Activated CD4-positive, alpha-beta T cell treated with anti-CD3 and anti-CD28 coated beads, Interleukin-2, amount 50 U/mL, for 4 hours (primary cell): ENCODE measurements at places on chromosomes 1 and 21.

DNA sequence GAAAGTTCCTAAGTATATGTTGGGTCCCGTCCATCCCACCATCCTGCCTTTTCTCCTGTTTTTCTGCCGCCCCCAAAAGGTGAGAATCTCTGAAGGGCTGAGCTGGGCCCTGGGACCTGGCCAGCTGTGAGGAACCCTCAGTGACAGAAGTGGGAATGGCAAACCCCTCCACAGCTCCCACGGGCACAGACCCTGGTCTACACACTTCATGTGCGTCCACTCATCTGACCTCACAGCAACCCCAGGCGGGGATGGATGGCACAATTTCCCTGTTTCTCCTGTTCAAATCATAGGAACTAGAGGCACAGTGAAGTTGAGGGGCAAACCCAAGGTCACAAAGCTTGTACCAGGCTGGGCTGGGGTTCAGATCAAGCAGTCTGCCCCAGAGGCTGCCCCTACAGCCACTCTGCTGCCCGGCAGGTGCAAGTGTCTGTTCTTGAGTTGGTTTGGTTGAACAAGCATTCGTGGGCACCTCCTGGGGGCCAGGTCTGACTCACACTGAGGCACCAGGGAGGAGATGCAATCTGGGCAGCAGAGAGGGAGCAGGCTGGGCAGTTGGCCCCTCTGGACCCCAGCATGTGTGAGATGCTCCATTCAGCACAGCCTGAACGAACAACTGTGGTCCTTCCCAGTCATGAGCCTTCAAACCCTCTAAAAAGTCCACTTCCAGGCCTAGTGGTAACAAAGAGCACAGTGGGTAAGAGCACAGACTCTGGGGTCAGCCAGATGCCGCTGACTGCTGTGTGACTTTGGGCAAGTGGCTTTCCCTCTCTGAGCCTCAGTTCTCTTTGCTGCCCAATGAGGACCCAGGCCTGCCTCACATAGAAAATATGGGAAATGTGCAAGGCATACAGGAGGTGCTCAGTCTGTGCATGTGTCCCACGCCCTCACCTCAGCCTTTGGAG lies 4.0 kb downstream of the EDN2 start:
- no peak for DNase-seq

DNA sequence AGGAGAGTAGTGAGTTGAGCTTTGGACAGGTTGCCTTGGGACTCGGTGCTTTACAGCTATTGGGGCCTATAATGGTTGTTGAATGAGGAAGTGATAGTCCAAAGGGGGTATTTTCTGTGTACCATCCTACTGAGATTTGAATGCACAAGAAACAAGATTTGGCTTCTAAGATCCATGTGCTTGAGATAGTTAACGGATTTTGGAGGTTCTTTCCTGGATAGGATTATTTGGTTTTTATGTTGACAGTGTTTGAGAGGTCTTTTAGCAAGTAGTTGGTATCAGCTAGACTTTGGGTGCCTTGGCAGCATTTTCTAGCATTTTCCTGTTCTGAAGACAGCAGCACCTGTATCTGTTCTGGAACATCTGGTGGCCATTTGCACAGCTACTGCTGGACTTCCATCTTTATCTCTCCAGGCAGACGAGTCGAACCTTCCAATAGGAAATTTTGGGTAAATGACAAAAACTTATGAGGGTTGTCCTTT lies 3.6 kb upstream of the SCAF4 start:
- DNase-seq, result no peak

GRCh38 chr1:220809704-220810103 lies 23.0 kb downstream of the MTARC1 start:
- DNase-seq, result no peak

GRCh38 chr1:27006683-27007082 lies 6.0 kb downstream of the TENT5B start:
- no peak for DNase-seq

GRCh38 chr1:2049718-2050431 lies at the start of gene PRKCZ:
PRKCZ (plus strand) TSS chr1:2050411; CDS start chr1:2050631, 220 bp downstream.
- DNase-seq, result peak; percentile 92

GRCh38 chr1:116564426-116564825 lies 6.4 kb downstream of the CD58 start:
- DNase-seq, result no peak

- no peak for DNase-seq
Measured at GRCh38 chr1:39110882-39111281, 84.7 kb downstream of the NDUFS5 start.

- DNase-seq, result no peak
Measured at GRCh38 chr1:3283849-3284248, 170.6 kb upstream of the ARHGEF16 start.

DNA sequence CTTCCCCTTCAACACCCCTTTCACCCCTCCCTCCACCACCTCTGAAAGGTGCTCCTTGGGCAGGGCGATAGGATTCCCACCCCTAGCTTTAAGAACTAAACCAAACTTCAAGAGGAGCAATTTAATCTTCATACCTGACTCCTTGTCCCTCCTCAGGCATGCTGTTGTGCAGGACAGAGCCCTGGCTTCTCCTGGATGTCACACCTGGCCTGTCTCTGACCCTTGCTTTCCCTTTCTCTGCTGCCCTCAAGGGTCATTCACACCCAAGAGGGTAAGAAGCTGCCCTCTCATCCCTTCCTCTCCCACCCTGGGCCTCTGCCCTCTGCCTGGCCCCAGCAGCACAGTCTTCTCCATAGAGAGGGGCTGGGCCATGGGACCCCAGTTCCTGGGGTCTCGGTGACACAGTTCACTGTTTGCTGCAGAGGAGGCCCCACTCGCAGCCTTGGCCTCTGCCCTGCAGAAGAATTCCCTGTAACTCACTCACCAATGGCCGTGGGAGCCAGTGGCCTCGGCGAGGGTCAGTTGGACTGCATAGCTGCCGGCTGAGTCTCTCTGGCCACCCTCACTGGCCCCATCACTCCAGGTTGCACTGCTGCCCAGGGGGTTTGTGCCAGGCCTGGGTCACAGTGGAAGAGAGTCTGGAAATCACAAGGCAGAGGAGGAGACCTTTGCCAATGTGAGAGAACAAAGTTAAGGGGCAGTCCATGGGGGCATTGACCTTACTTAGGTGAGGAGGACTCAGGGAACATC lies 28.4 kb upstream of the LHX4 start:
- DNase-seq, result no peak

DNA sequence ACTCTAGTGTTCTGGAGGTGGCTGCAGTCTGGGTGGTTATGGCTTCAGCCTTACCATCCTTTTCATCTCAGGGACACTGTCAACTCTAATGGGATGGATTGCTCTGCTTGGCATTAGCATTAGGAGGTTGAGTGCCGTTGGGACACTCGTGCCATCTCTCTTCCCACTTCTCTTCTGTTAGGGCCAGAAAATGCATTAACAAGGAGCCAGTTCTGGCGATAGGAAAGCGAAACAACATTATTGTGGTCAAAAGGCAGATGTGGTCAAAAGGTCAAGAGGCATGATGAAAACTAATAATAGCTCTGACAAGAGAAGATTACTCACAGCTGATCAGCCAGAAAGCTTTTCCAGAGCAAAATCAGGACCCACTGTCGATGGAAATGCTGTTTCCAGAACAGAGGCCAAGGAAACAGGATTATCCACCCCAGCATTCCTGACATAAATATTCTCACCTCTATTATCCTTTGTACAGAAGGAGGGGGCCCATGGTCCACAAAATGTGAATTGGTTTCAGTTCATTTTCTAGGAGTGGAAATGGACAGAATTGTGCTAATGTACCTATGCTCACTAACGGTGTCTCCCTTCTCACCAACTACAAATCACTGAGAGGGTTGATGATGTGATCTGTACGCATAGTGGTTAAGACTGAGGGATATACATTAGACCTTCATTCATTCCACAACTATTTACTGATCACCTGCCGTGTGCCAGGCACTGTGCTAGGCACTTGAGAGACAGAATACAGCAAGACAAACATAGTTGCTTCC lies 72.0 kb downstream of the ST6GALNAC5 start:
- DNase-seq, result no peak

DNA sequence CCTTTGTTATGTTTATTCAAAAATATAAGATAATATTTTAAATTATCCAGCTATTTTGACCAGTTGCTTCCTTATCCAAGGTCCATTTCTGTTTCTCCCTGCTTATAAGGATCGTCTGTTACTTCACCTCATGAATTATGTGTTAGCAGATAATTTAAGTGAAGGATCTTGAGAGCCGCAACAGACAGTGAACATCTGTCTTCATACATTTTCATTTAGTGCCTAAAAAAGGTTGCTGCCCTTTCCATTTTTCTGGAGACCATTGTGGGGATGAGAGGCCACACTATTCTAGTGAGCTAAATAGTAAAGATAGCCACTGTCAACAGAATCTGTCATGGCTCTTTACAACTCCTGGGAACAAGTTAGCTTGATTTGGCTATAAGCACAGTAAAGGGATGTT lies 154.0 kb downstream of the CLEC20A start:
- DNase-seq, result no peak

- DNase-seq, result no peak
Measured at GRCh38 chr1:22055463-22055862, 3.0 kb downstream of the CDC42 start.

- no peak for DNase-seq
Measured at GRCh38 chr1:39907528-39908453, 6.1 kb upstream of the MYCL start.

DNA sequence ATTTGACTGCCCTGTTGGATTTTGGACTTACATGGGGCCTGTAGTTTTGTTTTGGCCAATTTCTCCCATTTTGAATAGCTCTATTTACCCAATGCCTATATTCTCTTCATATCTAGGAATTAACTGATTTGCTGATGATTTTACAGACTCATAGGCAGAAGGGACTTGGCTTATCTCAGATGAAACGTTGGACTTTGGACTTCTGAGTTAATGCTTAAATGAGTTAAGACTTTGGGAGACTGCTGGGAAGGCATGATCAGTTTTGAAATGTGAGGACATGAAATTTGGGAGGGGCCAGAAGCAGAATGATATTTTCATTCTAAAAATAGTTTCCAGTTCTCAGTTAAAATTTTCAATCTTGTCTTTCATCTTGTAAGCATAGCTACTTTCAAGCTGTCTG lies 222.3 kb downstream of the COP1 start:
- DNase-seq, result no peak

DNA sequence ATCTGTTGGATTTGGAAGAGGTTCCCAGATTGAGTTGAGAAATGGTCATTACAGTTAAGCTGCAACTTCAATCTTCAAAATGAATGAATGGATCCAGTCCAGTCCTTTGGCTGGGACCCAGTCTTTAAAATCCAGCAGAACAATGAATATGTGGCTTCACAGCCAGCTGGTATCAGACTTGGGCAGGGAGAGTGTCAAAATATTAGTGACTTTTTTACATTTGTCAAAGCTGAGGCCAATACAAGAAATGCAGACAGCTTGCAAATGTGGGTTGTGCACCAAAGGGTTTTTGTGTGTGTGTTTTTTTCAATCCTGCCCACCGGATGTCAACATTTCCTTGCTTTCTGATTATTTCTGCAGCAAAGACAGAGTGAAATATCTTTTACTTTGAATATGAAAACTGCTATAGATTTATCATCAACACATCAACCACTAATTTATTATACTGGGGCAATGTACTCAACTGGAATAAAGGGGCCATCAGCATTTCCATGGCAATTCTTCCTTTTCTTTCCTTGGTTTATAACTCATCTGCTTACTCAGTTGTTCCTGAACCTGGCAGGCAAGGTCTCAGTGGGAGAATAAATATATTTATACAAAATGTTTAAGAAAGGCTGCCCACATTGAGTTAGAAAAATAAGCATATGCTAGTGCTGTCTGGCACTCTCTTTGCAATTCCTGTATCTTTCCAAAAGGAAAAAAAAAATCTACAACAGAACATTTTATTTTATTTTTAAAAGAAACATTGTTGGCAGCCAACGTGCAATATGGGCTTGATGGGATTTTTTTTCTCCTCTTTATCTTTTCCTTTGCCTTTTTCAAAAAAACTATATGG lies 491.6 kb upstream of the C1orf87 start:
- no peak for DNase-seq

DNA sequence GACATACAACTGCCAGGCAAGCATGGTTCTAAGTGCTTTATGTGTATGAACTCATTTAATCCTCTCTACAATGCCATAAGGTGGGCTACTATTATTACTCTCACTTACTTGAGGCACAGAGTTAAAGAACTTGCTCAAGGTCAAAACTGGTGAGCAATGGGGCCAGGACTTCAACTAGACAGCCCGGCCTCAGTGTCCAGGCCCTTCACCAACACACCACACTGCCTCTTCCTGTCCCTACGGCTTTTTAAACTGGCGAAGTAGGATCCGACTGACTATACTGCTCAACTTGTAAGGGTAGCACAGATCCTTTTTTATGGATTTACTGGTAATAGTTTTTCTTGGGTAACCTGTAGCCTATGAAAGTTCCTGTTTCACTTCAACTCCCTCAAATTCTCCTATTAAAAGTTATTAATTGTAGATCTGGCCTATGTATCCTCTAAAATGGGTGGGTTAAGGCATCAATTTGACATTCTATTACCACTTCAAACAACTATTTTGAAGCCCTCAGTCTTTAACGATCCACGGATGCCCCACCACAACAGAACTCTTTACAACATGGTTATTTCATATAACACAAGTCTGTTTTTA lies 4.3 kb downstream of the ERRFI1 start:
- no peak for DNase-seq

DNA sequence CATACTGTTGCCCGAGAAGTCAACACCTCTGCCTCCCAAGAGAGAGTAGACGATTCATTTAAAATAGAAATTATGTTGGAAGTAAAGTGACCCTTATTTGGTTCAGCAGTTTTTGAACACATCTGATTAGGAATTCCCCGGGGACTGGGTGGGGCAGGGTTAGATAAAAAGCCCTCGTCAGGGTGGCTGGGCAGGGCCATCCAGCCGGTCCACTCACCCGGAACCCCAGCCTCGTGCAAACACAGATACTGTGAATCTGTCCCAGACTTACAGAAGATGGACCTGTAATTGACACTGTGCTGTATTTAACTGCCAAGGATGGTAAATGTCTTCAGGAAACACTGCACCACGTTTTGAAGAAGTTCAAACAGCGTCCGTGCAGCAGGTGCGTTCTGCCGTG lies 63.7 kb downstream of the PRDM16 start:
- no peak for DNase-seq

DNA sequence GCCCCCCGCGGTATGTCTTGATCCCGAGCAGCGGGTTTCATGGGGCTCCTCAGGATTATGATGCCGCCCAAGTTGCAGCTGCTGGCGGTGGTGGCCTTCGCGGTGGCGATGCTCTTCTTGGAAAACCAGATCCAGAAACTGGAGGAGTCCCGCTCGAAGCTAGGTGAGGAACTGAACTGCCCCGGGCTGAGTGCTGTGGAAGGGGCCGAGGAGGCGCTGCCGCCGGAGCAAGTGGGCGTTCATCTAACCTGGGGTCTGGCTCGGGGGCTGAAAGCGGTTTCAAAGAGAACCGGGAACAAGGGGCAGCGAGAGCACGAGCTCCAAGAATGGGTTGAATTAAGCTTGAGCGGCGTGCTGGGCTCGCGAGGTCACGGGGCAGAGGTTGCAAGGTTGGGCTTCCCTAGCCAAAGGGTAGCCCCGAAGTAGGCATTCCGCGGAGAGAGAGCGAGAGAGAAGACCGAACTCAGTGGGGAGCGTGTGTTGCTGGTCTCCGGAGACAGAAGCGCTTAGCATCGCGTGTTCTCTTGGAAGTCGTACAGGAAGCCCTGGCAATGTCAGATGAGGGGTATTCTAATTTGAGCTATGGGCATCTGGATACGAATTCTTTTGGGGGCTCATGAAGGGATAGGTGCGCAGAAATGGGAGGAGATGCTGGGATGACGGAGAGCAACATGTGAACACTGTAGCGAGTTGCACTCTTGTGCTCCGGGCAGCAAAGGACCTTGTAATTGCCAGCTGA lies 732 bp downstream of the HS2ST1 start:
- peak; percentile 31 for DNase-seq
